ENCODE measurements at places on chromosomes 5 and 9.

- DNase-seq = no peak
Measured at GRCh38 chr5:172453986-172454357, 353 bp downstream of the SH3PXD2B start.

- DNase-seq = no peak
Measured at GRCh38 chr5:94857111-94857510, 238.6 kb downstream of the SLF1 start.

GRCh38 chr9:137461663-137462395, 2.7 kb upstream of the NSMF start:
- DNase-seq = peak; percentile 88

GRCh38 chr5:123441408-123441807, 18.2 kb upstream of the CEP120 start:
- peak; percentile 42 for DNase-seq

- DNase-seq = no peak
Measured at GRCh38 chr9:97548379-97548778, 46.9 kb downstream of the TMOD1 start.
